ENCODE measurements at places on chromosomes 1 and 21.

DNA sequence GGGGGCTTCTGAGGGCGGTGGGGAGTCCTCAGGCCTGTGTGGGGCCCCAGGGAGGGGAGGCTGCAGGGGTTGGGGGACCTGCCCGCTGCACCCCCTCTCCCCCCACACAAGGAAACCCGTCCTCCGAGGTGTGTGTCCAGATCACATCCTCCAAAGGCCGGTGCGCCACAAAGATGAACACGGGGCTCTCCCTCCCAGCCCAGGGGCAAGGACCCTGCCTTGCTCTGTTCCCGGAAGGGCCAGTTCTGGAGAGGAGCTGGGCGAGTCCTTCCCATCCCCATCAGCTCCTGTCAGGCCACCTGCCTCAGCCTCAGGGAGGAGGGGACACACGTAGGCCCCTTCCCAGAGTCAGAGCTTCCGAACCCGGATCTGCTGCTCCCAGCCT lies 2.5 kb upstream of the TTLL10 start:
- H3K27ac ChIP-seq, result no peak overlapping the region
- no peak overlapping the region for H3K4me3 ChIP-seq
- no peaks in the 10 kb centered on the region for H3K4me1 ChIP-seq
- H3K36me3 ChIP-seq, result no peaks in the 10 kb centered on the region
- DNase-seq, result no peak

DNA sequence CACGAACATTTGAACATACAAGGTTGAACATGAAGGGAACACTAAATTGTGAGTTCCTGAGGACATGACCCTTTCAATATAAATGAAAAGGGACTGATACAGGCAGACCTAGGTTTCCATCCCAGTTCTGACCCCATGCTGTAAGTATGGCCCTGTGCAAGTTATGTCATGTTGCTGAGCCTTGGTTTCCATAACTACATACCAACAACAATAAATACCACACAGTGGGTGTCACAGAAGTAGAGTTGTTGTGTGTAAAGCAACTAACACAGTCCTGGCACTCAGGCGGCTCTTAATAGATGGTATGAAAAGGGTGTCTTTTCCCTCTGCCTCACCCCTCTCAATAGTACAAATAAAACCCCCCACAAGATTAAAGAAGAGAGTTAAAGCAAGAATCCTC lies 140.8 kb downstream of the LMX1A start:
- H3K27me3 ChIP-seq, result no peaks in the 10 kb centered on the region
- DNase-seq, result no peak
- H3K36me3 ChIP-seq, result no peaks in the 10 kb centered on the region
- H3K4me1 ChIP-seq, result no peaks in the 10 kb centered on the region
- no peak overlapping the region for H3K4me3 ChIP-seq

GRCh38 chr21:43605320-43606215 lies 53.7 kb downstream of the HSF2BP start:
- no peak overlapping the region for H3K4me3 ChIP-seq
- H3K27ac ChIP-seq, result no peak overlapping the region
- no peaks in the 10 kb centered on the region for H3K36me3 ChIP-seq
- H3K27me3 ChIP-seq, result no peaks in the 10 kb centered on the region
- no peaks in the 10 kb centered on the region for H3K4me1 ChIP-seq

GRCh38 chr21:15027056-15027455 lies 37.7 kb downstream of the NRIP1 start:
- no peak overlapping the region for H3K4me3 ChIP-seq
- H3K27ac ChIP-seq, result no peak overlapping the region
- peaks cover 1% of the 10 kb centered on the region for H3K4me1 ChIP-seq
- no peak for DNase-seq
- no peaks in the 10 kb centered on the region for H3K36me3 ChIP-seq

Data from thoracic aorta (tissue), 2 donors.